ENCODE measurements at places on chromosomes 7 and 10.

GRCh38 chr10:33263453-33263852 lies 71.0 kb downstream of the NRP1 start:
- no peak for DNase-seq

DNA sequence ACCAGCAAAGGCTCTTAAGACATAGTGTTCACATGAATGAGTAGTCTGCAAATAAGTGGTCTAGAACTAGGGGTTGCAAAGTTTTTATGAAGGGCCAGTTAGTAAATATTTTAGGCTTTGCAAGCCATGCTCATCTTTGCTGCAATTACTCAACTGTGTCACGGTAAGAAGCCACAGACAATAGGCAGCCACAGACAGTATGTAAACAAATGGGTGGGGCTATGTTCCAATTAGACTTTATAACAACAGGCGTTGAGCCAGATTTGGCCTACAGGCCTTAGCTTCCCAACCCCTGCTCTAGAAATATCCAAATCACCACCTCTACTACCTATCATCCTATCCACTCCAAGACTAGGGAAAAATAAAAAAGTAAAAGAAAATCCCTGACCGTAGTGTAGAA lies 9.2 kb downstream of the IKZF5 start:
- DNase-seq: no peak

GRCh38 chr7:73437091-73437490 lies 3.5 kb downstream of the FZD9 start:
- DNase-seq: no peak

DNA sequence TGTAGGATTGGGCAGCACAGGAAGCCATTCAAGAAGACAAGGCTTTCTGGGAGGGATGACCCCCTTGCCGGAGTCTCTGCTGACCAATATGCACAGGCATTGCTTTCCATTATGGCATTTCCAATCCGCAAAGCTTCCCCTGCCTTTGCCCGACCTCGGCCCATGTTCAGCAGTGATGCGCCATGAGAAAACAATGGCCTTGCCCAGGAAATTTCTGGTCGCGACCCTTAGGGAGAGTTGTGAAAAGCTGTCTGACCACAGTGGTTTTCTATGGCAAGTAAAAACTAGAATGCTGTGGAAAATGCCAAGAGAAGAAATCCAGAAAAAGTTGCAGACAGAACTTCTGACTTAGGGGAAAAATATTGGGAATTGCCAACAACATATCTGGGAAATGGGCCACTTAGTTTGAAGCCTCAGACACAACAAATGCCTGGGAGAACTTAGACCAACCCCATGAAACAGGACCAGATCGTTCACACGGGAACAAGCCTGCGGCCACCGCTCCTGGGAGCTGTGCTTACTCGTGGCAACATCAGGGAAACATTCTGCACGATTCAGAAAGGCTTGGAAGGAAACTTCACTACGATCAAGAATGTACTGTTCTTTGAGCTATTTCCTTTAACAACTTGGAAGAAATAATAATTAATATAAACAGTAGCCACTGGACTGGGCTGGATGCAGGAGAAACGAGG lies 512.4 kb downstream of the TNS3 start:
- DNase-seq: no peak

GRCh38 chr7:26013551-26014083 lies 138.4 kb upstream of the NFE2L3 start:
- DNase-seq: no peak

DNA sequence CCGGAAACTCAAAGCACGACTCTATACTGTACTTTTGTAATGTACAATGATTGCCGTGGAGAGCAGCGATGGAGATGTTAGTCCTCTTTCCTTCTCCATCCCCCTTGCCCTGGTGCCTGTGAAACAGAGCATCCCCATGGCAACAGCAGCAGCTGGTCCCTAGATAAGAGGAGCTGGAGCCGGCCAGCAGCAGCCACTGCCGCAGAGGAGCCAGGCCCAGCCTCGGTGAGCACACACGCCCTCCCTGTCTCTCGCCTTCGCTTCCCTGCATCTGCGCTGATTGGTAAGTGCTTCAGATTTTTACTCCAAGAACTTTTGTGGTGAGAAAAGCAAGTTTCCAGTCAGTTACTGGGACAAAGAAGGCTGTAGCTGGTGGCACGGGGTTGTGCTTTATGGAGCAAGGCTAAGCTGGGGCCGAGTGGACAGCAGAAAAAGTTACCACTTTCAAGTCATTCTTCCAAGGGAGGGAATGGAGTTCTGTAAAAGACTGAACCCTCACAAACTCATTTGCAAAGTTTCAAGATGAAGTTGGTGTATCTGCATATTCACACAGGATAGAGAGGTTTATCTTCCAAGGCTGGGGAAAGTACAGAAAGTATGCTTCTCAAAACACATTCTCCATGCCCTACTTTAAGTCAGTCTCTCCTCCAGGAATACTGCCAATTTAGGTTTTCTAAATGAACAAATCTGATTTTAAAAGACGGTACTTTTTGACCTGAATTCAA lies at the start of gene PPP1R17:
Gene PPP1R17 (plus strand): TSS at position 192 of the 725 bp plus-strand sequence. CDS start 5,227 bp downstream, outside the sequence.
- peak; percentile 71 for DNase-seq

DNA sequence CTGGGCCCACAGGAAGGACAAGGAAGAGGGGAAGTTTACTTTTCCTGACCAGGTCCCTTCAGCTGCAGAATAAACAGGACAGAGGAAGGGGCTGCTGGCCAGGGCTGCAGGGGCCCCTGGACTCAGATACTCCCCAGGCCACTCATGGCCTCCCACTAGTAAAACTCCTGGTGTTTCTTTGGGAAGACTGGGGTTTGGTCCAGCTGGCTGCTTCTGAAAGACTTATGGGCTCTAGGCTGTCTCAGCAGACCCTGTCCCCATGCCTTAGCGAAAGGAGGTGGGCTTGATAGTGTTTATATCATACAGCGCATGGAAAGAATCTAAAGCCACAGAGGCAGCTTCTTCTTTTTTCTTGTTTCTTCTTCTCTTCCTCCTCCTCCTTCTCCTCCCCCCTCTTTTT lies 56.4 kb downstream of the PALD1 start:
- no peak for DNase-seq

- no peak for DNase-seq
Observed at GRCh38 chr10:48931188-48931587, 8.5 kb downstream of the LRRC18 start.

GRCh38 chr10:13352519-13352918 lies 4.4 kb upstream of the SEPHS1 start:
- no peak for DNase-seq

DNA sequence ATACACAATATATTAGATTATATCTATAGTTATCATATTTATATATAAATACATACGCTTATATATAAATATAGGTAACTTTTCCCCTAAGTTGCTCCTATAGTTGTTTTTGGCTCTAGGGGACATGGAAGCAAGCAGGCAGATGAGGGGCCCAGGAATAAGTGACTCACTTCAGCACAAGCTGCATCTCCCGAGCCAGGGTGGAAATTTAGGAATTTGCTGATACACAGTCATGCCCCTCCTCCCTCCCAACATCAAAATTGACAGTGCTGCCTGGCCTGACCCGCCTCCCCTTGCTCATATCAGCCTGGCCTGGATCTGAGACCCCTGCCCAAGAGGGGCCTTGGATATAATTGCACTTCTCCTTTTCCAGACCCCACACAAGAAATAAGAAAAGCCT lies 33.8 kb downstream of the MKI67 start:
- no peak for DNase-seq

DNA sequence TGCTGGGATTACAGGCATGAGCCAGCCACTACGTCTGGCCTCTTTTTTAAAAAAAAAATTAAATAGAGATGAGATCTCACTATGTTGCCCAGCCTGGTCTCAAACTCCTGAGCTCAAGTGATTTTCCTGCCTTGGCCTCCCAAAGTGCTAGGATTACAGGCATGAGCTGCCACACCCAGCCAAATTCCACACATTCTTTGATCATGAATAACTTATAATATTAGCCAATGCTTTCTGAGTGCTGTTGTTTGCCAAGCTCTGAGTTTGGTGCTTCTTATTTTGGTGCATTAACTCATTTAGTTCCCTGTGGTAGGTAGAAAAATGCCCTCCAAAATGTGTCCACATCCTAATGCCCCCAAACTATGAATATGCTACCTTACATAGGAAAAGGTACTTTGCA lies 47.2 kb upstream of the MKI67 start:
- no peak for DNase-seq

- no peak for DNase-seq
Observed at GRCh38 chr7:90777465-90777864, 181.3 kb downstream of the CDK14 start.

- no peak for DNase-seq
Observed at GRCh38 chr7:116145245-116145852, 65.0 kb upstream of the TES start.

GRCh38 chr10:10551596-10552301 lies 465.9 kb upstream of the CELF2 start:
- no peak for DNase-seq

DNA sequence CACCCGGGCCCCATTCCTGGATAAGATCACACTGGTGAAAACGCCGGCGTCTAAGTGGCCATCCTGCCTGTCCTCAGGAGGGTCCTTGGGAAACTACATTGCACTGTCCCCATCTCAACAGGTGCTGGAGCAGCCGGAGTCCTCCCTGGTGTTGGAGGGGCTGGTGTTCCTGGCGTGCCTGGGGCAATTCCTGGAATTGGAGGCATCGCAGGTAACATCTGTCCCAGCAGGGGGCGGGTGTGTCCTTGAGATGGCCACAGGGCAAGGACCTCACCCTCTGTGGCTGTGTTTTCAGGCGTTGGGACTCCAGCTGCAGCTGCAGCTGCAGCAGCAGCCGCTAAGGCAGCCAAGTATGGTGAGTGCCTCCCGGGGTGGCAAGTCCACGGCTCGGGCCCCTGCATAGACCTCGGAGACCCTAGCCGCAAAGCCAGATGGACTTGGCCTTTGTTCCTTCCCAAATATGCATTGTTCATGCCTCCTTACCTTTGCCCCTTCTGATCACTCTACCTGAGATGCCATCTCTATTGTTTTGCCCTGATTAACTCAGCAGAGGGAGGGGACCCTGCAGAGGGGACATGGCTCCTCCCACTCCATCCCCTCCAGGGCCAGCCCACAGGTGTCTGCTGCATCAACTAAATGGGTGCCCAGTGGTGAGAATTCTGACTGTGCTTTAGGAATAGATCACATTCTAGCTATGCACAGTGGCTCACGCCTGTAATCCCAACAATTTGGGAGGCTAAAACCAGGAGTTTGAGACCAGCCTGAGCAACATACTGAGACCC lies 23.8 kb downstream of the ELN start:
- no peak for DNase-seq

GRCh38 chr7:67008260-67008659 lies 11.6 kb downstream of the TYW1 start:
- DNase-seq: no peak

DNA sequence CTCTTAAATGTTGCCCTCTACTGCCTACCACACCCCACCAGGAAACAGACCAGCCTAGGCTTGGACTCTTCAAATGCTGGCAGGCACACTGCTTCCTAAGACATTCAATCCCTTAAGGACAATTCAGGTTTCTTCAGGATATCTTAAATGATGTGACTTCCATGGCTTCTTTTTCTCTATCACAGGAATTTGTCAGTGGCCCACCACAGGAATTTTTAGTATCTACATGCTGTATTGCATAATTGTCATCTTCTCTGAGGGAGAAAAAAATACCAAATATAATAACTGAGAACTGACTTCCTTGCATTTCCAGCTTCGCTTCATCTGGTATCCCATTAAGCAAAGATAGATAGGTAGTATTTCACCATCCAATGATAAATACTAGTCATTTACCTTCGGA lies 129.3 kb downstream of the WNT2 start:
- DNase-seq: no peak

GRCh38 chr7:15561835-15562234 lies at the start of gene AGMO:
AGMO (minus strand) TSS chr7:15562015.
- DNase-seq: no peak

DNA sequence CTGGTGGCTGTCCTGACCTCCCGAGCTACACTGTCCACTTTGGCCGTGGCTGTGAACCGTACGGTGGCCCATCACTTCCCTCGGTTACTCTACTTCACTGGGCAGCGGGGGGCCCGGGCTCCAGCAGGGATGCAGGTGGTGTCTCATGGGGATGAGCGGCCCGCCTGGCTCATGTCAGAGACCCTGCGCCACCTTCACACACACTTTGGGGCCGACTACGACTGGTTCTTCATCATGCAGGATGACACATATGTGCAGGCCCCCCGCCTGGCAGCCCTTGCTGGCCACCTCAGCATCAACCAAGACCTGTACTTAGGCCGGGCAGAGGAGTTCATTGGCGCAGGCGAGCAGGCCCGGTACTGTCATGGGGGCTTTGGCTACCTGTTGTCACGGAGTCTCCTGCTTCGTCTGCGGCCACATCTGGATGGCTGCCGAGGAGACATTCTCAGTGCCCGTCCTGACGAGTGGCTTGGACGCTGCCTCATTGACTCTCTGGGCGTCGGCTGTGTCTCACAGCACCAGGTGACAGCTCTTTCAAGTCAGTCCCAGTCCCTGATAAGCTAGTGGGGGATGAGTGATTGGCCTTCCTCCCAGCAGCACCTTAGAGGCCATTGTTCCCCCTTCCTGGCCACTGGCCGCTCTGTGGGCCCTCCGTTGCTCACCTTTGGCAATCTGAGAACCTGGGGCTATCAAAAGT lies 3.0 kb downstream of the CHPF2 start:
- DNase-seq: no peak

DNA sequence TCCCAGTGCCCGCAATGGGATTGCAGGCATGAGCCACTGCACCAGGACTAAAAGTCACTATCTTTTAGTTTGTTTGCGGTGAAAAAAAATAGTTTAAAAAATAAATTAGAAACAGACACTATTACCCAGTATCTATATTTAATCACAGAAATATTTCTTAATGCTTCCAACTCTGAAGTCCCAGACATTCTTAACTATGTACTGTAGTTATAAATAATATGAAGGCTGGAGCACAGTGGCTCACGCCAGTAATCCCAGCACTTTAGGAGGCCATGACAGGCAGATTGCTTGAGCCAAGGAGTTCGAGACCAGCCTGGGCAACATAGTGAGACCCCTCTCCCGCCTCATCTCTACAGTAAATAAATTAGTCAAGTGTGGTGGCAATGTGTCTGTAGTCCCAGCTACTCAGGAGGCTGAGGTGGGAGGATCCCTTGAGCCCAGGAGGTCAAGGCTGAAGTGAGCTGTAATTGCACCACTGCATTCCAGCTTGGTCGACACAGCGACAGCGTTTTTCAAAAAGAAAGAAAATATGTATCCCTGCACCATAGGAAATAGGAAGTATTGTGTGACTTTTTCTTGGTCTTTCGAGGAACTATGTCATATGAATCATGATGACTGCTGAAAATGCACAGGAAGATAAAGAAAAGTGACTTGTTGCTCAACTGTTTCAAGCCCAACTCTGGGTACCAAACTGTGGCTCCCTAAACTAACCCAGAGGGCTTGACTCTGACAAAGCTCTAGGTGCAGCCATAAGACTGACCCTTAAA lies 74.9 kb upstream of the STEAP1B start:
- DNase-seq: no peak

DNA sequence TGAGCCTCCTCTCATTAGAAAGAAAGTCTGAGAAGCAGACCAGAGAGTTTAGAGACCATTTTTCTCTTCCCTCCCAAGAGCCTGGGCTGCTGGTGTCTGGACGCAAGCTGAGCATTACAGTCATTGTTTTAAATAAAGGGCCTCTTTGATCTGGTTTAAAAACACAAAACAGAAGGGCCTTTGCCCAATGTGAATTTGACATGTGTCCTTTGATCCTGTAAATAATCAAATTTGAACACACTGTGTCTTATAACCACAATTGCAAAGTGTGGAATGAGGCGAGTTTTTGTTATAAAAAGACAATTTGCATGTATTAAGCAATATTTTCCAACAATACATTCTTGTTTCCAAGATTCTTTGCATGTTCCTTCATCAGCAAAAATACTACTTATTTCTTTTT lies 158.5 kb downstream of the C7orf25 start:
- DNase-seq: no peak
